ENCODE measurements at places on chromosomes 3 and 15.
A peak's percentile ranks its signal among the peaks of the same experiment; 100 is the strongest.

DNA sequence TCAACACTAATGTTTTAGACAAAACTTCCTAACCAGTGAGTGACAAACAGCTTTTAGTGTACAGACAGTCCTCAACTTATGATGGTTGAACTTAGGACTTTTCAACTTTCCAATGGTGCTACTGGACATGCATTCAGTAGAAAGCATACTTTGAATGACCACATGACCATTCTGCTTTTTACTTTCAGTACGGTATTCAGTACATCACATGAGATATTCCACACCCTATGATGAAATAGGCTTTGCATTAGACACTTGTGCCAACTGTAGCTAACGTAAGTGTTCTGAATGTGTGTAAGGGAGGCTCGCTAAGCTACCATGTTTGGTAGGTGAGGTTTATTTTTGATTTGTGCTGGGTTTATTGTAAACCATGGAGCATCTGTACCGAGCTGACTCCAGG lies 113.7 kb downstream of the WNT7A start:
- DNase-seq, result no peak

- DNase-seq, result peak; percentile 37
Observed at GRCh38 chr3:114878114-114878839, 268.8 kb downstream of the ZBTB20 start.

GRCh38 chr15:65887565-65887964 lies 18.3 kb downstream of the RAB11A start:
- DNase-seq, result no peak

- DNase-seq, result no peak
Observed at GRCh38 chr3:42023380-42023779, 61.5 kb upstream of the ULK4 start.

GRCh38 chr3:39962581-39962980 lies 153.2 kb downstream of the MYRIP start:
- DNase-seq, result no peak

DNA sequence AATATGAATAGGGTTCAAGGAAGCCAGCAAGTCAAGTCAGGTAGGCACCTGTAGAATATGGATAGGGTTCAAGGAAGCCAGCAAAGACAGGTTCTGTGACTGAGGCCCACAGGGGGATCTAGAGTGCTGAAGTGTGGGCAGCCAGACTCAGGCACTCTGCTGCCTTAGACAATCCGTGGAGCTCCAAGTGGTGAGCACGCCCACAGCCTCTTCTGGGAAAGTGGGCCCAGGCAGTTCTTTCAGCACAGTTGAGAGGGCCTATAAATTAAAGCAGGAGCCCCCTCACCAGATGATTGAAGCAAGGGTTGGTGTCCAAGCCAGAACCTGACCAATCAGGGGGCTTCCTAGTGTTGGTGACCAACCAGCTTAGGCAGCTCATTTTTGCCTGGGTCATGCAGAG lies 51.0 kb downstream of the ANP32A start:
- DNase-seq, result no peak

DNA sequence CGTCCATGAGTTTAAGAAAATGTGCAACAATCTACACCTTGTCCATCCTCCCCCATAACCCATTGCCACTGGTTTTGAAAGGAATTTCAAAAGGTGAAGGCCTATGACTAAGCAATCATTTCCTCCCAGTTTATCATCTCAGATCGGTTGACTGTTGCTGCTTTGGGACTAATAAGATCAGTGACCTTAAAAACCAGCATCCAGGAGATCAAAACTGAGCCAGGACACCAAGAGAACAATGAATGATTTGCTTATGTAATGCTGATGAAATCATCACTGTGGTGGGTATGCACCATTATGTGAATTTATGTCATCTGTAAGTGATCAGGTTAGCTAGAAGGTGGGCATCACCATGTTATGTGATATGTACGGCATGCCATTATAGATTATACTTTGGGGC lies 195.5 kb downstream of the SSR3 start:
- no peak for DNase-seq

DNA sequence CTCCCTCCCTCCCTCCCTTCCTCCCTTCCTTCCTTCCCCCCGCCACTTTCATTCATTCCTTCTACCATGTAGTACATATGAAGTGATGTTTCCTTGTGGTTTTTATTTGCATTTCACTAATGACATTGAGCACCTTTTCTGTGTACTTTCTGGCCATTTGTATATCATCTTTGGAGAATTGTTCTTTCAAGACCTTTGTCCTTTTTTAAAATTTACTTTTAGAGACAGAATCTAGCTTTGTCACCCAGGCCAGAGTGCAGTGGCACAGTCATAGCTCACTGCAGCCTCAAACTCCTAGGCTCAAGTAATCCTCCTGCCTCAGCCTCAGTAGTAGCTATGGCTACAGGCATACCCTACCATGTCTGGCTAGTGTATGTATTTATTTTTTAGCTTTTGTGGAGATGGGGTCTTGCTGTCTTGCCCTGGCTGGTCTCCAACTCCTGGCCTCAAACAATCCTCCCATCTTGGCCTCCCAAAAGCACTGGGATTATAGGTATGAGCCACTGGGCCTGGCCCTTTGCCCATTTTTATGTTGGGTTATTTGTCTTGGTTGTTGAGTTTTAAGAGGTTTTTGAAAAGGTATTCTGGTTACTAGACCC lies 42.0 kb upstream of the CTDSPL2 start:
- DNase-seq, result no peak

DNA sequence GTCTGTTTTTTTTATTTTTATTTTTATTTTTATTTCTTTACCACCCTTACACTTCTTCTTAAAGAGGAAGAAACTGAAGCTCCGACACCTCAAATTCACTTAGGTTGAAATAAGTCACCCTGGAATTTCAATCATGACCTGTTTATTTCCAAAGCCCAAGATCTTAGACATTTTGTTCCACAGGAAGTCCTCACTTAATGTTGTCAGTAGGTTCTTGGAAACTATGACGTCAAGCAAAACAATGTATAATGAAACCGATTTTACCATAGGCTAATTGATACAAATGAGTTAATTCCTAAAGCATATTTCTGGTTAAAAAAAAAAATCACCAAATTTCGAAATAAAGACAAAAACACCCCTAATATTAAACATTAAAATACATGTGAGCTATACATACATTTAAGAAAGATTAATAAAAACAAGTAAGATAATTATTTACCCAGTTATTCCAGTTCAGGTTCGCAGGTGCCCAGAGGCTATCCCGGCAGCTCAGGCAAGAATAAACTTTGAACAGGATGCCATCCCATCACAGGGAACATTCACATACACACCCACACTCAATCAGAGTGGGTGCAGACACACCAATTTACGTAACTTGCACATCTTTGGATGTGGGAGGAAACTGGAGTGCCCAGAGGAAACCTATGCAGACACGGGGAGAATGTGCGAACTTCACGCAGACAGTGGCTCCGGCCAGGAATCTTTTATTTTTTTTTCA lies 391.0 kb downstream of the RAP2B start:
- no peak for DNase-seq

GRCh38 chr3:31341130-31341529 lies 191.6 kb upstream of the STT3B start:
- no peak for DNase-seq

DNA sequence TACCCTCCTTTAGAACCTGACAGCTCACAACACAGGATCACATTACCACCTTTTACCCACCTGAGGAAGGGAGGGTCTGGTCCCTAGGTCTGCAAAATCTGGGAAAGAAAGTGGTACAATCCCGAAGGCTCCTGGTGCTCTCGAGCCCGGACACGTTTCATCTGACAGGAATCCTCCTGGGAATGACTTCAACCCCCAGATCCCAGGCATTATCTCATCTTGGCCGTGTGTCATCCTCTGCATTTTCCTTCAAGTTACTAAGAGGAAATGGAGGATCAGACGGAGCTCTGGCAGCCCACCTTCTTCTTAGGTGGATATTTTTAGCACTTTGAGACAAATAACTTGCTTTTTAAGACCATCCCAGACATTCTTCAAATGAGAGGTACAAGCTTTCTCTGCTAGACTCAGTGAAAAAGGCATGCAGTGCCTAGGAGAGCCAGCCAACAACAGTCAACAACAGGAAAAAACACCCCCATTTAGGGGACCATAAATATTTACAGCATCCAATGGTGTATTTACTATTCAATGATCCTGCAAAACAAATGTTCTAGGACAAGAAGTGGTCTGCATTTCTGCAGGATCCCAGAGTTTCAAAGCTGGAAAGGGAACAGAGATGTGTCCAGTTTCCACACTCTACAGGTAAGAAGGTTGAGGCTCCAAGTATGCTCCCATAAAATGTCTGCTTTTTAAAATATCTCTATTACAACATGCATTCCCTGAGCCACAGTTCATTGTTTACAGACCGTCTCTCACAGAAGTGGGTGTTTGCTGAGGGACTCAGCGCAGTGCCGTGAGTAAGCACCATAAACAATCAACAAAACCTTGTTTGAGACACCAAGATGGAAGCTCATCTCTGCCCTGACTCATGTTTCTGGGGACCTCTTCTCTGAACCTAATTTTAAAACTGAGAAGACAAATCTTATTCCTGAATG lies 38.3 kb upstream of the ARHGEF3 start:
- DNase-seq, result peak; percentile 7

GRCh38 chr15:33801954-33802353 lies 166.3 kb upstream of the CHRM5 start:
- no peak for DNase-seq

DNA sequence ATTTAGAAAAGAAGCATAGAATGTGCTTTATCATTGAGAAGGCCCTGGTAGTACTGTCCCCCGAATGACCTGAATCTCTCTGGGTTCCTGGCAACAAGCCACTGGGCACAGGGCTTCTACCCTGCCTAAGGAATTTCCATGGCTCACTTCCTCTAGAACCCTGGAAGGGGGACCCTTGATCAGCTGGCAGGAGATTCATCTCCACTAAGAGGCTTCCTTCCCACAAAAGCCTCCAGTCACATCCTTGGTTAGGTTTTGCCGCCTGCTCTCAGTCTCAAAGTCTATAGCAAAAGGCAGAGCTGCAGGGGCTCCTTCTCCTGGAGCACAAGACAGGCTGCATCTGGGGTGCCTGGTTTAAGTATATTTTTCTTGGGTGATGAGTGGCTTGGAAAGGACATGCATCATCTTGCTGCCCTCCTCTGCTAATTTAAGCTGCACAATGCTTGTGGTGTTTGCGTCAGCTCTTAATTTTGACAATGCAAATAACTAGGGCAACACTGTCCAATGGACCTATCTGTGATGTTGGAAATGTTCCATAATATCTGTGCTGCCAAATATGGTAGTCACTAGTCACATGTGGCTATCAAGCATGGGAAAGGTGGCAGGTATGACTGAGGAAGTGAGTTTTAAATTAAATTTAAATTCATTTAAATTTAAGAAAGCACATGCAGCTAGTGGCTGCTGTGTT lies 33.4 kb upstream of the RARRES1 start:
- no peak for DNase-seq

DNA sequence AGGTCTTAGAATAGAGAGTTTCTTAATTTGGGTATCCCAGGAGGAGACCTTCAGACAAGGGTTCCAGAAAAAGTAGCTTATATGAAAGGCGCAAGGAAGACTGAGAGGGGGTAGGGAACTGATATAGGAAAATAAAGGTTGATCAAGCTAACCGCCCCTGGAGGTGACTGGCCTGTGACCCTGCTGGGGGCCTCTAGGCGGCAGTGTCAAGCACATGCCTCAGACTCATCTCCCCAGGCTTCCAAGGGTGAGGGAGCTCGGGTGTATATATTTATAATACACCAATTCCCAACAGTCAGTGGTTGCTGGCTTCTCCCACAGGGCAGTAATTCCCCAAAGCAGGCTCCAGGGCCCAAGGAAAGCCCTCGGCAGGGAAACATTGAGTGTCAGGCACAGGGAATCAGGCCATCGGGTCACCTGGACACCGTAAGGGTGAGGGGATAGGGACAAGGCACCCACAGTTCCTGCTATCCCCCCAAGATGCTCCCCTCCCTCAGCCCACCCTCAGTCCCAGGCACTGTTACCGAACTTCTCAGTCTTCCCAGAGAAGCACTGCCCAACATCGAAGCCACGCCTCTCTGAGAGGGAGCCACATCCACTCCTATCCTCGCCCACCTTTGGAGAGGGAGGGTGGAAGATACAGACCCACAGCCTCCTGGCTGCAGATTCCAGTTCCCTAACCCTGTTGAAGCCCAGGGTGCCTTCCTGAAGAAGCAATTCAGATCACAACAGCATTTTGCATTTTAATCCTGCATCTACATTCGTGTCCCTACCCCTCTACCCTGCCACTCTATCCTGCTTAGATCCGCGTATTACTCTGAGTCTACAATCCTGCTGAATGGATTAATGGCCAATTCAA lies 19.5 kb upstream of the CAV3 start:
- no peak for DNase-seq

DNA sequence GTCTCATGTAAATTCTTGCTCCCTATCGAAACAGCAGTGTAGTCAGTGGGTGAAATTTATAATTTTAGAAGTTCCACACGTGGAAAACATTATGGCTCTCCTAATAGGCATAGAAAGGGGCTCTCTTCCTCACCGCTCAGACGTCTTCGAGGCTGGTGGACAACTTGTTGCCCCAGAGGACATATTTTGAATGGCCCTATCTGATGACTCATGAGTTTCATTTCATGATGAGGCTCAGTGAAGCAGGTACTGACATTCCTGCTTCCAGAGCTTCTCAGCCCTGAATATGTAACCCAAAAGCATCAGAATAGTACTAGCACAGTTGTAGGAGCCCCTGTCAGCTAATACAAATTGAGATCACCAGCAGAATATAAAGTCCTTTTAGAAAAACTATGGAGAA lies 117.9 kb downstream of the HERC1 start:
- DNase-seq, result peak; percentile 25

DNA sequence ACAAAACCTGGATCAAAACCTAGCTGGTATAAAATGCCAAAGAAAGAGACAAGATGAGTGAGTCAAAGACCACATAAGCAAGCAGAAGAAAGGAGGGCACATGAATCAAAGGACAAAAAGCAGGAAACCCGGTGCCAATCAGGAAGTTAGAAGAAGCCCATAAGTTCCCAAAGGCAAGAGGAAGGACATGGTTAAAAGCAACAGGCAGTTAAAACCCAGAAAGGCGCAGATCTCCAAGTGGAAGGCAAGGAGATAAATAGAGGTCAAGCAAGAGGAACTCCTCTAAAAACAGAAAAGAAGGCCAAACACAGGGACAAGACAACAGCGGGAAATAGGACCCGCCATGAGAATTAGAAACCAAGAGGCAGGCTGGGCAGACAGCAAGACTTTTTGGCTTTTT lies 4.4 kb downstream of the TMOD2 start:
- DNase-seq, result no peak

DNA sequence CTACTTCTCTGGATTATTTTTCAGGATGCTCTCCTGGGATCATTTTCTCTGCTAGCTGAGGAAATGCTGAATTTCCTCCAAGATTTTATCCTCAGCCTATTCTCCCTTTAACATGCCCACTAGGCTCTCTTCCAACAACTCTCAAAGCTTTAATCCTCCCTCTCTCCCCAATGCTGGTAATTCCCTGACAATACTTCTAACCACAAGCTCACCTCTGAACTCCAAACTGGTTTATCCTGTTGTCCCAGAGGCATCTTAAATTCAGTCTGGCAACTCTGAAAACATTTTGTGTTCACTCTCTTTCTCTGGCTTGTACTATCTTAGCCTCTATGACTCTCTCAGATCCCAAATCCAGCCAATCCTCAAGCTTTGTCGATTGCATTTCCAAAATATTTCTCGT lies 490.3 kb downstream of the MECOM start:
- no peak for DNase-seq

Measured in ACHN (cell line).